ENCODE measurements at places on chromosomes 6 and 20.

DNA sequence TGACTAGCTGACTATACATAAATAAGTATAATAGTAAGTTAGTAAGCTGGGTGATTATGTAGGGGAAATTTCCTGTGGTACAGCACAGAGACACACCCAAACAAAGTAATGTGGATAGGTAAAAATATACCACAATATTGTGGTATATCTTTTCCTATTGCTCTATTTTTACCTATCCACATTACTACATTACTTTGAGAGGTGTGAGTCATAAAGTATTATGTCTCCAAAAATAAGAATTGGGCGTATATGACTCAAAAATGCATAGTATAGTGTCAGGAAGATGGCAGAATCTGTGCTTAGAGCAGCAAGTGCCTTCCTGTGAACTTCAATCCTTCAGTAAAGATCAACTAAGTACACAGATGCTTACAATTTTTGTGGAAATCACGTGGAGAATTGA lies 2.7 kb upstream of the SIRPG start:
- DNase-seq = no peak

DNA sequence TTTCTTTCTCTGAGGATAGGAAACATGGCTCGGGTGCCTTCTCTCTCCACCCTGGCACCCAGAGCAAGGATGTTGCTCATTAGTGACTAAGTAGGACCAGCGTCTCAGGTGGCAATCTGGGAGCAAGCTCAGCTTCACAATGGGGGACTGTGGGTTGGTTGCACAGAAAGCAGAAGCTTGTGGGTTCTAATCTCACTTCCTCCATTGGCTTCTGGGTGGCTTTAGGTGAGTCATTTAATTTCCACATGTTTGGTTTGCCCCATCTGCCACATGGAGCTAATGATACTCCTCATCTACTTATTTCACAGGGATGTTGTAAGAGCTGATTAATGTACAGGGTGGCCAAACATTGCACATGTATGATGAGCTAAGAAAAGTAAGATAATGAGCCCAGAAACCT lies 54.8 kb upstream of the AKIRIN2 start:
- peak; percentile 24 for DNase-seq

DNA sequence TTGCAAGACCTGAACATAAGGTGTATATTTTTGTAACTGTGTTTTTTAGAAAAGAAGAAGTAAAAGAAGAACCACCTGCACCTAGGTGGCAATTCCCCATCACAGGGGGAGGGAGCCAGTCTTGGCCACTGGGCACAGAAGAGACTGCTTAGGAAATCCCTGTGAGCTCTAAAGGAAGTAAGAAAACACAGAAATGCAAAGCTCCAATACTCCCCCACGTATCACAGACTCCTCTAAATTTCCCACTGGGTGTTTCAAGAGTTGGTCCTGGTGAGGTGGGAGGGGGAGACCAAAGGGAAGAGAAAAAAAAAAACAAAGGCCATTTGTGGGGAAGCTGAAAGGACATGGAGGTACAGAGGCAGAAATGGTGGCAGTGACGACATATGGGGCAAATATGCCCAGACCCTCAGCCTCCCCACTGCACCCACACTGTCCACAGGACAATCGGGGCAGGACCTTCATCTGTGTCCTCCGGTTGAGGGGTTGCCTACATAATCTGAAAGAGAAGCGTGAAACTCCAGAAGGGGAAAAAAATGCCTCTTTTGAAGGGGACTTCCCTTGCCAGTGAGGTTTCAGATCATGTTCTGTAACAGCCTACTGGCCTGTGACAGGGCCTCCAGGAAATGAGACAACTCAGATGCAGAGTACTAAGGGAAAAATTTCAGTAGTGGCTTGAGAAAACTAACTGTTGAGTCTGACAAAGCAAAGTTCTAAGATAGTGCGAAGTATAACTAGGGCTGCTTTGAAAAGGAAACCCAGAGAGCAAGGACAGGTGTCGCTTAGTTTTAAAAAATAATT lies 226.2 kb upstream of the MARCKS start:
- DNase-seq = no peak

GRCh38 chr6:20119485-20119884 lies 92.8 kb downstream of the MBOAT1 start:
- no peak for DNase-seq

DNA sequence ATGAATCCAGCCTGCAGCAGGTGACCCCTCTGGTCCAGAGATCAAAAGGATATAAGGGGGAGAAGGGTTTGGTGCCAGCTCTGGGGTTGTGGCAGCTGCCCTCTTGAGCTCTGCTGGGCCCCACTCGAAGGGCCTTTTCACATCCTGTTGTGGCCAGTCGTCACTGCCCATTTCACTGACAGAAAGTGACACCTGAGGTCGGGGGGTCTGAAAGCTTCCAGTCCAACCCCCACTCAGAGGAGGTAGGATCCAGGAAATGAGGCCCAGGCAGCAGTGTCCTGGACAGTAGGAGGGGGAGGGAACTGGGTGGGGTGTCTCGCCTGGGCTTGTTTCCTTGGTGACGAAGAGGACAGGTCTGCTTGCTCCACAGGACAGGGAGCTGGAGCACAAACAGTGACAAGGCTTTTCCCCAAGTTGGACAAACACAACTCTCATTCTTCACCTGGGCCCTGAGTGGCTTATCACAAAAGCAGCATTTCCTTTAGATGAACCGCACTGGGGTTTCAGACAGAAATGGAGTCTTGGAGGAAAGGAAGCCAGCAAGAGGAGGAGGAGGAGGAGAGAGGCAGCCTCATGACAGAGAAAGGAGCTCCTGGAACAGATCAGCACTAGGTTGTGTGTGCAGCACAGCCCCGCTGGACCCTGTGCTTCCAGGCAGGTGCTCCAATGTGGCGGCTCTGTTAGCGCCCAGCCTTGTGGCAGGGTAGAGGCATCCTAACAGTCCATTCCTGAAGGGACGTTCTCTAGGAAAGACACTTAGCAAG lies 11.0 kb downstream of the FRS3 start:
- no peak for DNase-seq

All from stimulated activated CD4-positive, alpha-beta T cell treated with anti-CD3 and anti-CD28 coated beads, Interleukin-15, amount 100 ng/mL, for 48 hours (primary cell).